Activated CD4-positive, alpha-beta T cell treated with anti-CD3 and anti-CD28 coated beads, Interleukin-2, amount 10 ng/mL, durations not matched to agents 24 days and 14 days (primary cell): ENCODE measurements at places on chromosomes 4 and X. TPM values are rescaled to one million over a fixed set of nuclear protein-coding genes. Genes with fewer than 3 reads are reported as not detected.

The TBC1D9 gene
- total RNA-seq = not detected in 2 replicates

DNA sequence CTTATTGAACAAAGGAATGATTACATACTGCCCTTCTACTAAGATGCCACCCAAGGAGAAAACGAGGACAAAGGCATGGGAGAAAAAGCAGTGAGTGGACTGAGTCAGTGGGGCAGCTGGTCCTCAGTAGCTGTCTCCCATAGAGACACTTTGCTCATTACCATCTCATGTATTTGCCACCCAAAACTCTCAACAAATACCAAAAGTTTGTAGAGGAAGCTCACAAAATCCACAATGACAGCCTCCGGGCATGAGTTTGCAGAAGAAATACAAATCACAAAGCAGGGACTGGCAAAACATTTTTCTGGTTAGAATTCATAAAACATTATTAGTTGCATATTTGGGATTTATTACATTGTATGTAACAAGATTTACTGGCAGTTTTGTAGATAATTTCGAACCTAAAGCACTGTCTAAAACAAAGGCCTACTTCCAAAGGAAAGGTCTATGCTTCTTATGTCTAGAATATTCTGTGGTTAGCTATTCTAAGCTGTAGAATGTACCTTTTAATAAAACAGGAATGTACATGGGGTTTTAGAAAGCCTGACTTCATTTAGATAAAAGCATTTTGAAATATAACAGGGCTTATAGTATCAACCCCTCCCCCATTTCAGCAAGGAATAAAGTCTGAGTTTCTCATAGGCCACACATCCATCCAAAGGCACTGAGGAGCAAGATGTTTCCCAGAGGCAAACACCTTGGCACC is 17.7 kb downstream of the PCDH18 start:
- H3K27ac ChIP-seq = no peak overlapping the region
- no peaks in the 10 kb centered on the region for H3K27me3 ChIP-seq
- no peaks in the 10 kb centered on the region for H3K4me1 ChIP-seq
- DNase-seq = no peak
- no peak overlapping the region for H3K4me3 ChIP-seq

DNA sequence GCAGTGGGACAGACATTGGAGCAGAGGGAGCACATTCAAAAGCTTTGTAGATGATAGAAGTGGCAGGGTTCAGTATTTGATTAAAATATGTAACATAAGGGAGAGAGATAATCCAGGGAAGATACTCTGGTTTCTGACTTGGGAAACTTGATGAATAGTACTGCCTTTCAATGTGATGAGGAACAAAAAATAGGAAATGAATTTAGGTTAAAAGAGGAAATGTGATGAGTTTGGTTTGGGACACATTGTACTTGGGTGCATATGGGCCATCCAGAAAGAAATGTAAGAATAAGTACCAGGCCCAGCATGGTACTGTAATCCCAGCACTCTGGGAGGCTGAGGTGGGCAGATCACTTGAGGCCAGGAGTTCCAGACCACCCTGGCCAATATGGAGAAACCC is 20.9 kb upstream of the NDNF start:
- peaks cover 8% of the 10 kb centered on the region for H3K27me3 ChIP-seq
- H3K4me1 ChIP-seq = no peaks in the 10 kb centered on the region
- no peak for DNase-seq
- H3K4me3 ChIP-seq = no peak overlapping the region
- H3K36me3 ChIP-seq = no peaks in the 10 kb centered on the region
- no peak overlapping the region for H3K27ac ChIP-seq

DNA sequence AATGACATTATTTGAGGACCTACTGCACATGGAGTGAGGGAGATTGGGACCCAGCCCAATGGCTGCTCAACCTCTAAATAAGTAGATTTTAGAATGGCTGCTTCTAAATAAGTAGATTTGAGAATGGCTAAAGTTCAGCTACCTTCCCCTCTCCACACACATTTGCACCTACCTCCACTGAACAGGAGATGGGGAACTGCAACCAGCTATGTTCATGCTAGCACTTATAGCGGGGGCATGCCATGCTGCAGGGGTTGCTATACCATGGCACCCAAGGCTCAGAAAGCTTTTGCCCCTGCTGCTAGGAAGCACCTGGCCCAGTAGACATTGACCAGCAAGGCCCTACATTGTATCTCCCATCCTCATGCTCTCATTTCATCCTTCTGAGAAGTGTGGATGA is 70.2 kb upstream of the MAOA start:
- no peaks in the 10 kb centered on the region for H3K36me3 ChIP-seq
- H3K27me3 ChIP-seq = no peaks in the 10 kb centered on the region
- no peaks in the 10 kb centered on the region for H3K4me1 ChIP-seq
- no peak for DNase-seq
- no peak overlapping the region for H3K4me3 ChIP-seq
- no peak overlapping the region for H3K27ac ChIP-seq

The MAGEA9B gene
- total RNA-seq = not detected in 2 replicates

The HSD17B13 gene
- 0.19 TPM in 2 replicates for total RNA-seq

GRCh38 chr4:31995943-31996901 is 1276.1 kb downstream of the PCDH7 start:
- no peaks in the 10 kb centered on the region for H3K27me3 ChIP-seq
- H3K4me3 ChIP-seq = no peak overlapping the region
- H3K36me3 ChIP-seq = no peaks in the 10 kb centered on the region
- no peak for DNase-seq
- no peaks in the 10 kb centered on the region for H3K4me1 ChIP-seq
- H3K27ac ChIP-seq = no peak overlapping the region

The GPR78 gene
- not detected in 2 replicates for total RNA-seq
